ENCODE measurements at places on chromosomes 3 and 15.

DNA sequence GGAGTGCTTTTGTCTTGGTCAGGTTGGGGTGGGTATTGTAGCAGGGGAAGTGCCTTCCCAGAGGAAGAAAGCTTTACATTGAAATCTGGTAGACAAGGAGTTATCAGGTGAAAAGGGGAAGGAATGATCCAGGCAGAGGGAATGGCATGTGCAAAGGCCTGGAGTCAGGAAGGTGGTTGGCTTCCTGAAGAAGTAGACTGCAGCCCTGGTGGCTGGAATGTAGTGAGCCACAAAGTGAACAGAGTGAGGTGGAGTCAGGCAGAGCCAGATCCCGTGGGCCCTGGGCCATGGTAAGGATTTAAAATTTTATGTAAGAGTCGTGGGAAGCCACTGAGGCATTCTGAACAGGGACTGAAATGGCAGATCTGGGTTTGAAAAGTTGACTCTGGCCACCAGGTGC is 58.3 kb downstream of the RAB11A start:
- no peak for DNase-seq

DNA sequence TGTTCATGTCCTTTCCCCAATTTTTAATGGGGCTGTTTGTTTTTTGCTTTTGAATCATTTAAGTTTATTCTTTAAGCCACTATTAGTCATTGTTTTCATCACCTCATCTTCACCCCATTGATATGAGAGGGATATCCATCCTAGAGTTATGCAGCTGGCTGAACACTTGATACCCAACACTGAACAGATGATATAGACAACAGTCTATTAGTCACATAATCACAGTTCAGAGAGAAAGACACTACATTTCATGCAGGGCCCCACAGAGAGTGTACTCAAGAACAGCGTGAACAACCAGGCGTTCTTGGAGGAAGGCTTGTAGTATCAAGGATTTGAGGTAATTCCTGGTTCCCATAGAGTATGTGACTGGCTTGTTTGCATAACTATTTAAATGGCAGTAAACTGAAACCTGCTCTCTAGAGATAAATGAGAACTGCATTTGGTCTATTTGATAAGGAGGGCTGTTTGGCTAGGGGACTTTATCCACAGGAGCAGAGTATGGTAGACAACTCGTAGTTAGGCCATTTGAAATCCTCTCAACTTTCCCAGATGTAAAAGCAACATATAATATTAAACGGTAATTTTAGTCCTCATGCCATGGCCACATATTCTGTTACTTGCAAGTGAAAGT is 618.7 kb downstream of the SI start:
- DNase-seq, result no peak

GRCh38 chr3:126723801-126724200 is 19.8 kb downstream of the CHCHD6 start:
- DNase-seq, result no peak

GRCh38 chr3:182606905-182607504 is 186.3 kb upstream of the ATP11B start:
- DNase-seq, result no peak

DNA sequence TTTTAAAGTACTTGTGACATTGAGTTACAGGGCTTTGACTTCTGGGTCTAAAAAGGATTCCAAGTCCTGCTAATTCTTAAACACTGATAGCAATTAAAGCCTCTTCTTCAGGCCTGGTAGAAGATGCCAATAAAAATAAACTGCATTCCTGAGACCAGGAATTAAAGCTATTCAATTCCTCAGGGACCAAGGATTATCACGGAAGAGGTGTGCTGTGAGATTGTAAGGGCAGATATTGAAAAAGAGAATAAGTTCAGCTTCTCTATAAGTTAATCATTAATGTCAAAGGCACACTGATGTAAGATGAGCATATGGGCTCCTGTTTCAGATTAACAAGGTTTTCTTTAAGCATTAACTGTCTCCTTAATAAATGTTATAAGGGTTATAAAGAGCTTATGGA is 611.3 kb downstream of the SI start:
- no peak for DNase-seq

GRCh38 chr3:113169891-113170452 is 41.4 kb upstream of the BOC start:
- no peak for DNase-seq

DNA sequence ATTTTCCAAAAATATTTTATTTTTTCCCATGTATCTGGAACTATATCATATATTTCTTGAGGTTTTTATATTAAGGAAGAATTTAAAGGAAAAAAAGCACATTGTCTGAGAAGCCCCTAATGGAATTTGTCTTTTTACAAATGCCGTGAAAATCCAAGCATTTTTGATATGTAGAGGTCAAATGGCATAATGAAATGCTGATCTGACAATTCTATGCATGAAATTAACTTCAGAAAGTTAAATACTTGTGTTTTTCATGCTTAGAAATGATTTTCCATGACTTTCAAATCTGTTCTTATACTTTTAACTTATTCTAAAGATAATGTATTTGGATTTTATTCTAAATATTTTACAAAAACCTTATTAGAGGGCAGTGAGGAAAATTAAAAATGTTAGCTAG is 119.2 kb downstream of the NR1I2 start:
- DNase-seq, result no peak

DNA sequence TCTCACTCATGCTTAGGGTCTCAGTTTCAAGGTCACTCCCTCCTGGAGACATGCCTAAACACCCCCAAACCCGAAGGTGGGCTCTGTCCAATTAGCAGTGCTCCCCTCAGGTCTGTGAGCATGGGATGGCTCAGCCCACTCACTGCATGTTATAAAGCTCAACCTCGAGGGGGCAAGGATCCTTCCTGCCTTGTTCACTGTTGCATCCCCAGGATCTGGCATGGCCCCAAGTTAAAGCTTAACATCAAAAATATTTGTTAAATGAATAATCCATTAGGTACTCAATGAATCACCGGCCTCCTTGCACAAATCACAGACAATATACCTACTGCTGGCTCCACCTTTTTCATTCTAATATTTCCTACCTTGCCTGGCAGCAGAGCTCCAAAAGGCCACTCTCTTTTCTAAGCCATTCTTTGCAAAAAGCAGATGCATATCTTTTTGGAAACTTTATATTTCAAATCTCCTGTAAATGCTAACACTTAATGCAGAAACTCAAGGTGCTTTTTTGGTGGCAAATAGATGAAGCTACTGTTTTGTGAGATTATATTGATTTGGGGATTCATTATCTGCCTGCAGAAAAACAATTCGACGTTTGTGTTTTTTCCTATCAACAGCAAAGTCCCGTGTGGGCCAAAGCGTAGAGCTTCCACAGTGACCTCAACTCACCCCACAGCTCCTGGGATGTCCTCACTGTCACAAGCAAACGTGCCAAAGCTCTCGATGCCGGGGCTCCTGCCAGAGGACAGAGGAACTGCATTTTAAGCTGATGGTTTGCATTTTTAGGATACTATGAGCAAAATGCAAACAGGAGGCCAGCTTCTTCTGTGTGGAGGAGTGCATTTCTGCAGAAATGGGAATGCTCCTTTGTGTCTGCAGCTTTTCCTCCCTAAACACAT is 35.4 kb downstream of the PCOLCE2 start:
- peak; percentile 14 for DNase-seq
